Activated CD4-positive, alpha-beta T cell treated with anti-CD3 and anti-CD28 coated beads for 48 hours (primary cell): ENCODE measurements at places on chromosomes 5 and 9.

DNA sequence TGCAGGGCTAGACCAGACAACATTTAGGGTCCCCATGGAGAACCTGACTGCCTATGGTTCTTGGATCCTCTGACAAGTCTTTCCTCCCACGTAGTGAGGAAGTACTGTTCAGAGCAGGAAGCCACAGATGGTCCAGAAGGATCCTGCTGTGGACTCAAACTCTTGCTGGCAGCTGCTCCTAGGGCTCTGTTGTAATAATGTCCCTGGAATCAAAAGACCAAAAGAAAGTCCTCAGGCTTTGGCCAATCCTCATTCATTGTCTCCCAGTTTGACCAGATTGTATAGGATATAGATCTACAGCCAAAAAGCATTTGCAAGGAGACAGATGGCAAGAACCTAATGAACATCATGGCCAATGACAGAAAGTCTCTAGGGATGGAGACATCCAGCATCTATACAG lies 53.9 kb downstream of the SEMA6A start:
- DNase-seq = no peak

GRCh38 chr5:172758077-172758833 lies 12.7 kb downstream of the DUSP1 start:
- DNase-seq = no peak

GRCh38 chr5:113232221-113232620 lies 202.6 kb downstream of the TSSK1B start:
- no peak for DNase-seq

GRCh38 chr5:39190311-39191102 lies 28.9 kb downstream of the FYB1 start:
- no peak for DNase-seq

- no peak for DNase-seq
Measured at GRCh38 chr9:111615928-111616327, 15.2 kb upstream of the DNAJC25 start.

DNA sequence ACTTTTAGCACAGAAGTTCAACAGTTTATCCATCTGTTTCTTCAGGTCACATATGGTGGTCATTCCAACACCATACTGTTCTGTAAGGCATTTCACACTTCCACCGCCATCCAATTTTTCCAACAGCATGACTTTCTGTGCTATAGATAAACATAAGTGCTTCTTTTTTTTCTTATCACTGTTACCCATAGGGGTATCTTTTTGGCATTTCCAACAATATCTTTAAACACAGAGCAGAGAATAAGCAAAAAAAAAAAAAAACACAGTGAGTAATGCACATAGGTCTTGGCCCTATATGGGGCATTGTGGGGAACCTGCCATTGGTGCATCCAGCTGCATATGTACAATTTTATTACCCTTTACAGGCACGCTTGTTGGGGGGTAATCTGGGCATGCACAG lies 12.2 kb upstream of the ZNF367 start:
- no peak for DNase-seq

GRCh38 chr9:129221233-129221632 lies 43.2 kb upstream of the IER5L start:
- DNase-seq = no peak

DNA sequence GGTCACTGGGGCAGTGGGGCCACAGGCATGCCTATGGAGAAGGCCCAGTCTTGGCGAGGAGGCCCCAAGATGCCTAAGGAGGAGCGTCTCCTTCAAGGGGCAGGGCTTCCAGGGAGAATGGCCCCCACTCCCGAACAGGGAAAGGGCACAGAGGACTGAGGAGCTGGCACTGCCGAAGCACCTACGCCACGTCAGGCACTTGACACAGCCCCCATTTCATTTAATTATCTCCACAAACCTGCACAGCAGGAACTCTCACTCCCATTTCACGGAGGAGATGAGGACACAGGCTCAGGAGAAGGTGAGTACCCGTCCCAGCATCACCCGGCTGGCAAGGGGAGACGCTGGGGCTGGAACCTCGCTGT lies 26.0 kb downstream of the EGR1 start:
- no peak for DNase-seq

- no peak for DNase-seq
Measured at GRCh38 chr9:24460781-24461180, 84.9 kb downstream of the IZUMO3 start.

DNA sequence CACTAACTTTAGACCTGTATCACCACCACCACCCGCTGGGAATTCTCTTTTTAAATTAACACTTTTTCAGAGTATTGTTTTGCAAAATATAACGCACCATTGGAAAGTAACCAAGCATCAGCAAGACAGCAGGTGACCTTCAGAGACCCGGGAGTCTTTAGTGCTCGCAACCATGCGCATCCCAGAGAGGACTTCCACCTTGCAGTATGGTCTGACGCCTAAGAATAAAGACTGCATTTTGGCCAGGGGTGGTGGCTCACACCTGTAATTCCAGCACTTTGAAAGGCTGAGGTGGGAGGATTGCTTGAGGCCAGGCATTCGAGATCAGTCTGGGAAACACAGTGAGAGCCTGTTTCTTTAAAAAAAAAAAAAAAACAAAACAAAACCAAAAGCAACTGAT lies 113.8 kb downstream of the MED27 start:
- DNase-seq = no peak

DNA sequence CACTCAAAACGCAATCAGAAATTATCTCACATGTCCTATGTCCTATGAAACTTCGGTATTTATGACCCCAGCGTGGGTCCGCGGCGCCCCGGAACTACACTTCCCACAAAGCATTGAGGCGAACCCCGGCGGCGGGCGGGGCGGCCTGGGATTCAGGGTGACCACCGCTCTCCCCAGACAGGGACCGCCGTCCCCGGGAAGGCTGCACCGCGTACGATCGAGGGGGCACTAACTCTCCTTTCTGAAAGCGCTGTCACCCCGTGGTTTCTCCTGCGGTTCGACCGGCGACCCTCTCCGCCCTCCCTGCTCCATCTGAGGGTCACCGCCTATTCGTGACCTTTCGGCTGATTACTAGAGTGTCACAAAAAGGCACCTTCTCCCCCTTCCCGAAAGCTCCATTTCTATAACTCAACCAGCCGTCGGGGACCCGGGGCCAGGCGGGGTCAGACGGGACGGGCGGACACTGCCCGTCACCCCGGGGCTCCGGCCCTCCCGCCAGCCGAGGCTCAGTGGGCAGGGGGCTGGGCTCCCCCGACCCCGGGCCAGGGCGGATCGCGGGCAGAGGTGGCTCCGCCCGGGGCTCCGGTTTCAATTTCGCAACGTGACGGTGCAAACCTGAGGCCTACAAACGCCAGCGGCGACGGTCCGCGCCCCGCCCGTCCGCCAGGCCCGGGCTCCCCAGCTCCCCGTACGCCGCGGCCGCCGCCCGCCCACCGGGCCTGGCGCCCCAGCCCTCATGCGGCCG lies 1.3 kb downstream of the ECPAS start:
- DNase-seq = peak; percentile 79

GRCh38 chr9:101484046-101484445 lies 48.5 kb upstream of the ALDOB start:
- no peak for DNase-seq

DNA sequence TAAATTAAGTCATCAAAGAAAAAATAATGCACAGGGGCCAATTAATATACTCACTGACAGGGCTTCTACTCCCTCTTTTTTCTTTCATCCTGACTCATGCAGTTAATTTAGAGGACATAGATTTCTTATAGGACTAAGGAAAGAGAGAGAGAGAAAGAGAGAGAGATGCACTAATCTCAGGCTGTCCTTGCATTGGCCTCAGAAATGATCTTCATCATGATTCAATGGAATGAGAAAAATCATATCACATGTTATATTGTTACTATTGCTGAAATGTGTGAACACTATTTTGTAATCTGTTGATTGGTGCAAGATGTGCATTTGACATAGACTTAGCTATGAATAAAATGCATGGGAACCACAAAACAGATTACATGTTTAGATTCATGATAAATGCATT lies 608.3 kb upstream of the NUDT12 start:
- no peak for DNase-seq

GRCh38 chr9:126499911-126500599 lies 113.7 kb upstream of the LMX1B start:
- no peak for DNase-seq
